ENCODE measurements at places on chromosomes 7 and 10.

GRCh38 chr7:26650103-26650502, 214.3 kb downstream of the SKAP2 start:
- H3K27me3 ChIP-seq, result peaks cover 10% of the 10 kb centered on the region
- H3K4me1 ChIP-seq, result no peaks in the 10 kb centered on the region
- no peak overlapping the region for H3K27ac ChIP-seq
- H3K36me3 ChIP-seq, result no peaks in the 10 kb centered on the region
- no peak for DNase-seq

DNA sequence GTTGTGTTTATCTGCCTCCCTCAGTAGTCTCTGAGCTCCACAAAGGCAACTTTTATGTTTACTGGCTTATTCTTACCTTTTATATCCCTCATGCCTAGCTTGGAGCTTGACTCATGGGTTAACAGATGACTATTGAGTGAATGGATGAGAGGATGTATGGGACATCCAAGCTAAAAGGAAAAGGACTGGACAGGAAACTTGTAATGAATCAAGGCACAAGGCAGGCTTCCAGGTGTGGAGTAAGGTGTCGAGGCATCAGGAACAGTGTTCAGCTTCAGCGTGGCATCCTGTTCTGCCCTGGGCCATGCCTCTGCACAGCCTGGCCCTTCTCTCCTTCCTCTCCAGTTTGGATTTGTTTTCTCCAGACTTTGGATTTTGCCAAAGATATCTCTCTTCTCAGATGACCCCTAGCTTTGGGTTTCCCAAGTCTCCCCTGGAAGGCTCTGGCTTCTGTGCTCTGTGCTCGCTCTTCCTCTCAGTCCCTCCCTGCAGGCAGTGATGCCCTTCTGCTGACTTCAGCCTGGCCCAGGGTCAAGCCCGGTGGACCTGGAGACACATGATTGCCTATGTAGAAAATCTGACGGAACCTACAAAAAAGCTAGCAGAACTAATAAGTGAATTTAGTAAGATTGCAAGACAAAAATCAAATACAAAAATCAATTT, 367.3 kb downstream of the CXCL12 start:
- H3K4me3 ChIP-seq, result no peak overlapping the region
- H3K36me3 ChIP-seq, result no peaks in the 10 kb centered on the region
- no peak for DNase-seq
- H3K4me1 ChIP-seq, result no peaks in the 10 kb centered on the region
- H3K27ac ChIP-seq, result no peak overlapping the region

DNA sequence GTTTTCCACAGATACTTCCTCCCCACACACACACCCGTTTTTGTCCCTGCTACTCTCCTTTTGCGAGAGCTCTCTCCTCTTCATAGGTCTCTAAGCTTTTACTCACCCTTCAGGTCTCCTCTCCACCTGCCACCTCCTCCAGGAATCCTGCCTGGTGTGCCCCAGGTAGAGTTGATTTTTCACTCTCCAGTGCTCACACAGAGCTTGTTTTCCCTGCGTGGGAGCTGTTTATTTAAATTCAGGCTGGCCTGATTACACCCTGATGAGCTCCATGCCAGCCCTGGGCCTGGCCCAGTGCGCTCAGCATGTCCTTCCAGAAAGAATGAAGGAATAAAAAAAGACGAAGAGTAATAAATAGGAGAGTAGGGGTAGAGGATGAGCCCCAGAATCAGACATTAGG, 7.5 kb upstream of the CLDN4 start:
- peaks cover 2% of the 10 kb centered on the region for H3K27me3 ChIP-seq
- H3K4me3 ChIP-seq, result no peak overlapping the region
- no peaks in the 10 kb centered on the region for H3K36me3 ChIP-seq
- H3K27ac ChIP-seq, result no peak overlapping the region

- peak overlapping the region; percentile 82 for H3K4me3 ChIP-seq
- H3K4me1 ChIP-seq, result peaks cover 46% of the 10 kb centered on the region
- H3K36me3 ChIP-seq, result peaks cover 8% of the 10 kb centered on the region
- DNase-seq, result no peak
- peaks cover 2% of the 10 kb centered on the region for H3K27me3 ChIP-seq
Observed at GRCh38 chr7:66629222-66630062, 761 bp downstream of the KCTD7 start.

DNA sequence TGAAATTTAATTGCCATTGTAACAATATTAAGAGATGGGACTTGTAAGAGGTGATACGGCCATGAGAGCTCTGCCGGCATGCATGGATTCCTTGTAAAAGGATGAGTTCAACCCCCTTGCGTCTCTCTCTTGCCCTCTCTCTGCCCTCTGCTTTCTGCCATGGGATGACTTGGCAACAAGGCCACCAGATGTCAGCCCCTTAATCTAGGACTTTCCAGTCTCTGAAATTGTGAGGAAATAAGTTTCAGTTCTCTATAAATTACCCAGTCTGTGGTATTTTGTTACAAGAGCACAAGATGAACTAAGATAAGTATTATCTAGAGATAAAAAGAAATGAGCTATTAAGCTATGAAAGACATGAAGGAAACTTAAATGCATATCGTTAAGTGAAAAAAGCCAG, 145.7 kb upstream of the AHR start:
- DNase-seq, result no peak
- no peaks in the 10 kb centered on the region for H3K36me3 ChIP-seq
- no peak overlapping the region for H3K4me3 ChIP-seq
- H3K27ac ChIP-seq, result no peak overlapping the region
- peaks cover 37% of the 10 kb centered on the region for H3K4me1 ChIP-seq
- H3K27me3 ChIP-seq, result peaks cover 2% of the 10 kb centered on the region

DNA sequence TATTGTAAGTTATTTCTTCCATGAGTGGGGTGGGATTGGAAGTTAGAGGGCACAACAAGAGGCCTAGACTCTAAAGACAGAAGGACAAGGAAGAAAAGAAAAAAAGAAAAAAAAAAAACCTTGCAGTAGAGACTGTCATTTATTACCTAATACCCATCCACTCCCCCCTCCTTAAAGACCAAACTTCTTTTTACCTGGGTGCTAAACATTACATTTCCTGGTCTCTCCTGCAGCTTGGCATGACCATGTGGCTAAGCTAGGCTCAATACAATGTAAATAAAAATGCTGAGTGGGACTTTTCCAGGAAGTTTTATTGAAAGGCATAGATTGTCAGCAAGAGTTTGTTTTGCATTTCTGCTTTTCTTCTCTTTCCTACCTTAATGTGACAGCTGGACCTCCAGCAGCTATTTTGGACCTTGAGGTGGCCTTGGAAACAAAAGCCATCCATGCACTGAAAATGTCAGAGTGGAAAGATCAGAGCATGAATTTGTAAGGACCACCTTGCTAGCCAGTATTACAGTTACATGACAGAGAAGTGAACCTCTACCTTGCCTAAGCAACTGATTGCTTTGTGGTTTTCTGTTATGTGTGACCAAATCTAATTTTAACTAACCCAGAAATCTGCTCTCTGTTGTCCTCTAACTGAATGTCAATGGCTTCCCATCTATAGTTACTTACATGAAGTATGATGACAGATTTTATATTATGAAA, 81.3 kb upstream of the SFMBT2 start:
- no peaks in the 10 kb centered on the region for H3K36me3 ChIP-seq
- H3K4me1 ChIP-seq, result peaks cover 46% of the 10 kb centered on the region
- H3K4me3 ChIP-seq, result no peak overlapping the region
- H3K27ac ChIP-seq, result no peak overlapping the region

- H3K4me1 ChIP-seq, result peaks cover 78% of the 10 kb centered on the region
- DNase-seq, result no peak
- H3K4me3 ChIP-seq, result peak overlapping the region; percentile 100
- H3K27me3 ChIP-seq, result no peaks in the 10 kb centered on the region
- H3K36me3 ChIP-seq, result peaks cover 69% of the 10 kb centered on the region
- H3K27ac ChIP-seq, result peak overlapping the region; percentile 35
Observed at GRCh38 chr10:123157210-123157609, 3.0 kb downstream of the BUB3 start.

DNA sequence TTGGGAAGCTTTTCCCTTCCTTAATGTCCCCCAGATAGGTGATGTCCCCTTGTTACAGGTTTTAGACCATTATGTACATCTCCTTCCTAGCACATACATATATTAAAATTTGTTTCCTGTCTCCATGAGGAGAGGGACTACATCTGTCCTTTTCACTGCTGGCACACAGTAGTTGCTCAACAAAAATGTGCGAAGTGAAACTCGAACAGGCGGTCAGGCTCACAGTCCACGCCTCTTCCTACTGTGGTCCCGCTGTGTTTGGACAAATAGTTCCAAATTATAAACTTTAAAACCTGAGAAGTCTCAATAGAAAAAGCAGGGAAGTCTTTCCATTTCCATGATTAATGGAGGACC, 1.2 kb upstream of the HHEX start:
- H3K27ac ChIP-seq, result no peak overlapping the region
- no peaks in the 10 kb centered on the region for H3K36me3 ChIP-seq
- peak overlapping the region; percentile 51 for H3K4me3 ChIP-seq
- no peak for DNase-seq
- peaks cover 53% of the 10 kb centered on the region for H3K27me3 ChIP-seq

DNA sequence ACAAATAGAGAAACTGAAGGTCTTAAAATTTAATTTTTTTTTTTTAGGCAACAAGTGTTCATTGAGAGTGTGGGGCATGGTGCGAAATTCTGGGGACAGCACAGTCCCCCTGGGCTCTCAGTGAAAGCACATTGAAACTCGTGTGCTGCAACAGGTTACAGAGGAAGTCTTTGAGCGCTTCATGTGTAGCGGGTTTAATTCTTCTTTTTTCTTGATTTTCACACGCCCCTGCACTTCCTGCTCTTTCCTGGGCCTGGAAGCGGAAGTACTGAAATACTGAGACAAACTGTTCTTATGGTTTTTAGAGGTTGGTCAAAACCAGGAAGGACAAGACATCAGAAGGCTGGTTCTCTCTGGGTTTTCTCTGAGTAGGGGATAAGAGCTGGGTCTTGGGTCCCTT, 203.5 kb downstream of the PTEN start:
- H3K36me3 ChIP-seq, result no peaks in the 10 kb centered on the region
- H3K27me3 ChIP-seq, result peaks cover 20% of the 10 kb centered on the region
- peaks cover 61% of the 10 kb centered on the region for H3K4me1 ChIP-seq
- H3K27ac ChIP-seq, result peak overlapping the region; percentile 20
- H3K4me3 ChIP-seq, result no peak overlapping the region

GRCh38 chr7:122600042-122600441, 98.9 kb downstream of the RNF133 start:
- H3K4me1 ChIP-seq, result no peaks in the 10 kb centered on the region
- H3K27me3 ChIP-seq, result no peaks in the 10 kb centered on the region
- no peak for DNase-seq
- H3K4me3 ChIP-seq, result no peak overlapping the region
- no peak overlapping the region for H3K27ac ChIP-seq
- no peaks in the 10 kb centered on the region for H3K36me3 ChIP-seq

GRCh38 chr7:142603870-142604448, 145.3 kb upstream of the PRSS1 start:
- peak overlapping the region; percentile 31 for H3K4me3 ChIP-seq
- DNase-seq, result peak; percentile 69
- H3K4me1 ChIP-seq, result peaks cover 23% of the 10 kb centered on the region
- peaks cover 3% of the 10 kb centered on the region for H3K27me3 ChIP-seq
- H3K36me3 ChIP-seq, result no peaks in the 10 kb centered on the region
- H3K27ac ChIP-seq, result peak overlapping the region; percentile 67

- no peak overlapping the region for H3K27ac ChIP-seq
- H3K36me3 ChIP-seq, result no peaks in the 10 kb centered on the region
- DNase-seq, result no peak
Observed at GRCh38 chr7:100963386-100963785, 6.0 kb upstream of the MUC12 start.

GRCh38 chr10:6333086-6333485, 130.4 kb downstream of the PFKFB3 start:
- peaks cover 21% of the 10 kb centered on the region for H3K36me3 ChIP-seq
- H3K4me3 ChIP-seq, result no peak overlapping the region
- no peak overlapping the region for H3K27ac ChIP-seq
- DNase-seq, result no peak
- H3K27me3 ChIP-seq, result no peaks in the 10 kb centered on the region
- no peaks in the 10 kb centered on the region for H3K4me1 ChIP-seq

DNA sequence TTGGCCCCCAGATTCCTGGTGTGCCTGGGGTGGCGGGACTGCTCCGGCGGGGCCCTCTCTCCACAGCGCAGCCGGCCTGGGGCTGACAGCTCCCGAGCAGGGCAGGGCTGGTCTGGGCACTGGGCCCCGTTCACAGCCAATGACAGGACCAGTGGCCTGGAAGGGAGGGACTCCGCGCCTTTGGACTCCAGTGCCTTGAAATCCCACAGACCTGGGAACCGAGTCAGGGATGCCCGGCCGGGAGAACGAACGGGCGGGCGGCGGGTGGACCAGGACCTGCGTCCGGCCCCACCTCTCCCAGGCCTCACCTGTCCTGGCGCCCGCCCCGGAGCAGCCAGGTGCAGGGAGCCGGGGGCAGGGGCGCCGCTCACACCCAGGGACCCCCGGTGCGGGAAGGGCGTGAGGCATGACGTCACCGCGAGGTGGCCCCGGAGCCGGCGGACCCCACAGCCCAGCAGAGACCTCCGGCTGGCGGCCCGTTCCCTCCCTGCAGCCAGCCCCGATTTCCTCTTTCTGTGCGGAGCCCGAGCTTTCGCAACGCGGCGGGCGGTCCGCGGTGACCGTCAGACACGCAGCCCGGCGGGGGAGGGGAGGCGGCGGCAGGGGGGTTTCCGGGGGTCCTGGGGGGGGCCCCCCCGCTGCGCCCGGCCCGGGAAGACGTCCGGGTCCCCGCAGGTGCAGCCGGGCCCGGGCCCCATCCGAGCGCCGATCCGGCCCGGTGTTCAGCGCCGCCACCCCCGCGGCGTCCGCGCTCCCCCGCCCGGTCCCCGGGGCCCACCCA, 743 bp downstream of the ADAP1 start:
- peak; percentile 35 for DNase-seq
- no peak overlapping the region for H3K4me3 ChIP-seq
- H3K27me3 ChIP-seq, result peaks cover 8% of the 10 kb centered on the region

DNA sequence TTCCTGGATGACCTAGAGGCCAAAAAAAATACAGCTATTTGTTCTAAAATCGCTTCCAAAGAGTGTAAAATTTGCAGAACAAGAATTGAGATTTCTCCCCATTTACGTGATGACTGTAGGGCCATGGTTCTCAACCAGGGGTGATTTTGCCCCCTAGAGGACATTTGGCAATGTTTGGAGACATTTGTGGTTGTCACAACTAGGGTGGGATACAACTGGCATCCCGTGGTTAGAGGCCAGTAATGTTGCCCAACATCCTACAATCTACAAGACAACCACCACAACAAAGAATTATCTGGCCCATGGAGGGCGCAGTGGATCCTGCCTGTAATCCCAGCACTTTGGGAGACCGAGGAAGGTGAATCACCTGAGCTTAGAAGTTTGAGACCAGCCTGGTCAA, 22.8 kb upstream of the MALSU1 start:
- H3K4me1 ChIP-seq, result peaks cover 8% of the 10 kb centered on the region
- H3K27me3 ChIP-seq, result peaks cover 2% of the 10 kb centered on the region
- no peaks in the 10 kb centered on the region for H3K36me3 ChIP-seq
- H3K27ac ChIP-seq, result no peak overlapping the region
